ENCODE measurements at places on chromosomes 3 and 15.

DNA sequence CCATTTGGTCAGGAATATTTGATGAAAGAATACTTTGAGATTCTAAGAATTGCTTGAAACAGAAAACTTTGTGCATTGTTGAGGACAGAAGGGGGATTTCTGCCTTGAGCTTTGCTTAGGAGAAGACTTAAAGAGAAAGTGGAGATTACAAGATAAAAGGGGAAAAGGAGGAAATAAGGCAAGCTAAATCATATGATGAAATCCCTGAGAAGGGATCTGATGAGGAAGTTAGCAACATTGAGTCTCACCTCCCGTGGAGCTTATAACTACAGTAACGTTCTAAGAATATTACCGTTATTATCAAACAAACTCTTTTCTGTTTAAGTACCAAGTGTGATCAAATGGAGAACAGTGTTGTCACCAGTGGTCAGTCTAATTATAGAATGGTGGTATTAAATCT, 414.7 kb upstream of the NAALADL2 start:
- DNase-seq = no peak

DNA sequence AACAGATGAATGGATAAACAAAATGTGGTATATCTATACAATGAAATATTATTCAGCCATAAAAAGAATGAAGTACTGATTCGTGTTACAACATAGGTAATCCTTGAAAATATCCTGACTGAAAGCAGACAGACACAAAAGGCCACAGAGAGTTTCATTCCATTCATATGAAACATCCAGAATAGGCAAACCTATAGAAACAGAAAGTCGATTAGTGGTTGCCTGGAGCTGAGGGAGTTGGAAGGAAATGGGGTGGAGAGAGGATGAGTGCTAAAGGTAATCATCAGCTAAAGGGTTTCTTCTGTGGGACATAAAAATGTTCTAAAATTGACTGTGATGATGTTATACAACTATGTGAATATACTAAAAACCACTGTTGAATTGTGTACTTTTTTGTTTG, 22.9 kb downstream of the FOXP1 start:
- DNase-seq = no peak

- no peak for DNase-seq
Observed at GRCh38 chr3:61657689-61658088, 96.3 kb downstream of the PTPRG start.

GRCh38 chr15:77440378-77440999, 19.8 kb downstream of the HMG20A start:
- DNase-seq = no peak

DNA sequence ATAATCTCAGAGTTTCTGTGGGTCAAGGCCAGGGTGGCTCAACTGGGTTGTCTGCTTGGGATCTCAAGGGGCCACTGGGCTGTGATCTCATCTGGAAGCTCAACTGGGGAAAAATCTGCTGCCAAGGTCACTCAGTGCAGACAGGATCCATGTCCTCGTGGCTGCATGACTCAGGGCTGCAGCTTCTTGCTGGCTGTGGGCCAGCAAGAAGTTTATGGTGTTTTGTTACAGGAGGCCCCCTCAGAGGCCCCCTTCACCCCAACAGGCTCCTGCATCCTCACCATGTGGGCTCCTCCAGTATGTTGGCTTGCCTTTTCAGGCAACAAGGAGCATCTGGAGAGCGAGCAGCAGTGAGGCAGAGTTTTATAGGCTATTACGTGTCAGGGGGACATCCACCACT, 14.6 kb downstream of the OCA2 start:
- DNase-seq = no peak

GRCh38 chr3:31661993-31662670, 129.4 kb downstream of the STT3B start:
- DNase-seq = no peak

GRCh38 chr3:179865861-179866505, 170.8 kb downstream of the PEX5L start:
- no peak for DNase-seq

DNA sequence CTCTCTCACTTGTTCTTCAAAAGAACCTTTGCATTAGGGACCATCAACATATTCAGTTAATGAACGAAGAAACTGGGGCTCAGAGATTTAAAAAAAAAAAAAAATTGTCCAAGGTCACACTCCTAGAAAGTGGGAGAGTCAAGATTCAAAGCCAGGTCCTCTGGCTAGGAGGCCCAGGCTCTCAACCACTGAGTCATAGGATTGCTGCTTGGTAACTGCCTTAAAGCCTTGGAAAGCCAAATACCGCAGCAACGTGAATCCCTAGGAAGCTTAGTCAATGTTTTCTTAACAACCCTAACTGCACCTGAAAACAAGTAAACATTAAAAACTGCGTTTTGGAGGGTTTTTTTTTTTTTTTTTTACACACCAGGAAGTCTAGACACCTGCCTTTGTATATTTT, 156.8 kb downstream of the WNT5A start:
- DNase-seq = no peak

GRCh38 chr15:84975871-84976351, 5.7 kb upstream of the PDE8A start:
- DNase-seq = no peak

DNA sequence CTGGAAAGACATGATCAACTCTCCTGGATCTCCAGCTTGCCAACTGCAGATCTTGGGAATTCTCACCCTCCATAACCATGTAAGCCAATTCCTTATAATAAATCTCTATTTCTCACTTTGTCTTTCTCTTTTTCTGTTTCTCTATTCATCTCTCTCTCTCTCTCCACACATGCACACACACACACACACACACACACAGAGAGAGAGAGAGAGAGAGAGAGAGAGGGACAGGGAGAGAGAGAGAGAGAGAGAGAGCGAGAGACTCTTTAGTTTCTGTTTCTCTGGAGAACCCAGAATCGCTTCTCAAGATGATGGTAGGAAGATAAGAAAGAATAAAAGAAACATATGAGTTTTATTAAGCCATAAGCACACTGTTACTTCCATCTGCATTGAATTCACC, 111.9 kb downstream of the BCHE start:
- no peak for DNase-seq

- no peak for DNase-seq
Observed at GRCh38 chr15:81744364-81744763, 301.5 kb downstream of the MEX3B start.

GRCh38 chr3:15148614-15149013, 49.7 kb upstream of the RBSN start:
- no peak for DNase-seq

DNA sequence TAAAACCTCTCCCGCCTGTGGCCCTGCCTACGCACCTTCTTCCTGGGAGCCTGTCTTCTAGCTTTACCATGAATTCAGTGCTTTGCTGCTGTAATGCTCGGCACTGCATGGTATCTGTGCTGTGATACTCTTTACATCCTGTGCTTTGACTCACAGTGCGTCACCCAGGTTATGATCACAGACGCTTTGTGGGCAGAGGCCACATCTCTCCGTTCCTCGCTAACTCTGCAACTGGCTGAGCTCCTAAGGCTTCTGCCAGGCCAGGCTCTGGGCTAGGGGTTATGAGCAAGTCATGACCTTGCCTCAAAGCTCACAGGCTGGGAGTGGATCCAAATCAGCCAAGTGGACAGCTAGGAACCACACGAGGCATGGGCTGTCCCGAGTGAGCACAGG, 23.2 kb downstream of the SPTBN5 start:
- DNase-seq = peak; percentile 20
